ENCODE measurements at places on chromosomes 3 and 15.
A peak's percentile ranks its signal among the peaks of the same experiment; 100 is the strongest.

DNA sequence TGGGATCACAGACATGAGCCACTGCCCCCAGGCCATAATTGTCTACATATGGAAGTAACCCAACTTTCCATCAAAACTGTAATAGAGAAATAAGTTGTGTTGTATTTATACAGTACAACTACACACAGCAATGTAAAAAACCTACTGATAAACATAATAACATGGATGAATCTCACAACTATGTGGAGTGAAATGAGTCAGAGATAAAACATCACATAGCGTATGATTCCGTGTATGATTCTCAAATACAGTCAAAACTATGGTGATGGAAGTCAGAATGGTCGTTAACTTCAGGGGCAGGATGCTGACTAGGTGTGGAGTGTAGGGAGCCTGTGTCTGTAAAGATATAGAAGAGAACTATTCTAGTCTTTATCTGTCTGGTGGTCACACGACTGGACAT is 332.7 kb upstream of the SLCO3A1 start:
- no peak for DNase-seq

- DNase-seq = no peak
These were observed 6.6 kb downstream of the RHO start for GRCh38 chr3:129535075-129535474.

- DNase-seq = no peak
These were observed 5.2 kb upstream of the WNT7A start for GRCh38 chr3:13884851-13885703.

DNA sequence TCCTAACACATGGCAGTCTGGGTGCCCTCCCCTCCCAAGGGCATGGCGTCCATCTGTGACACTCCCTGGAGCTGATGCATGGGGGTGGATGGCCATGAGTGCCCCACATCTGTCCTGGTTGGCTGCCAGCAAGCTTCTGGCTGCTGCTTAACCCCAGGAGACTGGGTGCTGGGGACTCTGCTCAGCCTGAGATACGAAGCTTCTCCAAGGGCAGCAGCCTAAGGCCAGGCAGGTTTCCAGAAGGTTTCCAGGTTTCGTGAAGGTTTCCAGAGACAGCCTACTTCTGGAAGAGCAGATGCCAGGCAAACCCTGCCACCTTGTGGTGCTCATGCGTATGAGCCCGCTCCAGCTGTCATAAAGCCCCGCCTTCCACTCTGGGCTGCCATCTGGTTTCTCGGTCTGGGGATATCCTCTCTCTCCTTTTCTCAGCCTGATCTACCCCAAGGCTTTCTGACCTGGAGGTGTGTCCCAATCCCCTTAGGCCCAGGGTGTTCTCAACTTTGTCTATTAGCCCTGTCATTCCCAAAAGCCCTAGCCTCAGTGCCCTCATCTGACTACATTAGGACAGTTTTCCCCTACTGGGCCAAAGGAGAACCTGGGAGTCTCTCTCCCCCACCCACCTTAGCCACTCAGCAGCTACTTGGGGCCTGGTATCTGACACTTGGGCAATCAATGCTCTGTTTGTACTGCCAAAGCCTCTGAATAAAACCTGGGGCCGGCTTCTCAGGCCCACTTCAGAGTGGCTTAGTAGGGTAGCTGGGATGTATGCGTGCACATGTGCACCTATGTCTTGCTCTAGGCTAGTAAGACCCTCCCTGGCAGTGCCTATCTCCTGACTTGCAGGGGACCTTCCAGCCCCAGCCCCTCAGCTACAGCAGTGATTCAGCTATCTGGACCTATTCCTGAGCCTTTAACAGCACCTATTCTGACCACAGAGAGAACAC is 12.0 kb downstream of the MRPL46 start:
- DNase-seq = no peak

- DNase-seq = no peak
These were observed 24.5 kb upstream of the RTP4 start for GRCh38 chr3:187343670-187344069.

- no peak for DNase-seq
These were observed 25.2 kb downstream of the UBE2E1 start for GRCh38 chr3:23830869-23831484.

- no peak for DNase-seq
These were observed 989 bp upstream of the PPIB start for GRCh38 chr15:64163659-64164362.

GRCh38 chr15:81309647-81310450 is 14.1 kb downstream of the STARD5 start:
- no peak for DNase-seq

GRCh38 chr3:57691411-57692132 is 1.3 kb downstream of the DENND6A start:
- no peak for DNase-seq

DNA sequence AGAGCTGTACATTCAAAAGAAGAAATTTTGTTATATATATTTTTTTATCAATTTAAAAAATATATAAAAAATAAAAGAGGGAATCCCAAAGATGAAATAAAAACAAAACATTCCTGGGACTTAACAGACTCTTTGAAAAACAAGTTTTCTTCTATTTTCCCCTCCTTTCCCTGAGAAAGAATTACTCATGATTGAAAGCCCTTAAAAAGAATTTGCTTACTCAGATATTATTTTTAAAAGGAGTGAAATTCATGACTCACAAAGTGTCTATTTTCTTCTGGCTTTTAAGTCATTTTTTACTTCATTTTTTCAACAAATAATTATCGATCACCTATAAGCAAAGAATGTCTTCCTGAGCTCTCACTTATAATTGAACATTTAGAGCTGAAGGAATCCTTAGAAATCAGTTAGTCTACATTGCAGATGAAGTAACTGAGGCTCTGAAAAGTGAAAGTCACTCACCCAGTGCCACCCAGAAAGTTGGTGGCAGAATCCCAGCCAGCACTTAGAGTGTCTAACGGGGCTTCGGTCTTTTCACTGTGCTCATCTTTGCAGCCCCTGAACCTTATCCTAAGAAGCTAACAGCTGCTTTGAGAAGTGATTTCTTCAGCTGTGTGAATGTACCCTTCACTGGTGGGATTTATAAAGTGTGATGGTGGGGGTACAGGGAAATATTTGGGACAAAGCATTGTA is 42.5 kb upstream of the NUDT16 start:
- DNase-seq = no peak

- DNase-seq = no peak
These were observed 41.3 kb downstream of the TMED3 start for GRCh38 chr15:79352206-79352605.

- DNase-seq = no peak
These were observed 436.0 kb upstream of the TPM1 start for GRCh38 chr15:62606376-62607113.

GRCh38 chr3:186520957-186521842 is 23.0 kb downstream of the CRYGS start:
- no peak for DNase-seq

DNA sequence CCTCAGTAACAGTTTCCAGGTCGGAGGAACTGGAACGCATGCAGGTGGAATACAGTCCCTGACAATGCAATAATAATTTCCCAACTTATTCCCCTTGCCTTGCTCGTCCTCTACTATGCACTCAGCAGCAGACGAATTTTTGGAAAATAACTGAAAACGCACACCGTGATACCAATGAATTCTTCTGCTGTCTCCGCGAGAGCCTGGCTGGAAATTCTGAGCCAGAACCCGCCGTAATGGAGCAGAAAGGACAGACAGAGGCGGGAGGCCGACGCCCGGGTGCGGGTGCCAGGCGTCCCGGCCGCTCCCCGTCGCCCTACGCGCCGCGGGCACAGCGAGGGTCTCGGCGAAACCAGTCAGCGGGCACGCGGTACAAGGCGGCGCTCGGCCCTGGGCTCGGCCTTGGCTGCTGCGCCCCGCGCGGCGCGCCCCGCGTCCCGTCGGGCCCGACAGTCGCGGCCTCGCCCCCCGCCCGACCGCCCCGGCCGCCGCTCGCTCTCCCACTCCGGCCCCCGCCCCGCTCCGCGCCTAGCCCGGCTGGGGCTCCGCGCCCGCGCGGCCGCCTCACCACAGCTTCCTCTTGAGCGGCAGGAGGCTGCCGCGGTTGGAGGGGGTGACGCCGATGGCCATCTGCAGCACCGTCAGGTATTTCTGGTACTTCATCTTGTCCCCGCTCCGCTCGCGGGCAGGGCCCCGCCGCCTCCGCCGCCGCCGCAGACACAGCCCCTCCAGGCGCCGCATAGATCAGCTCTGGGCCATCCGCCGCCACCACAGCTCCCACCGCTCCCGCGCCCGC is 114.5 kb upstream of the GOLGA8J start:
- DNase-seq = no peak

- no peak for DNase-seq
These were observed 21.2 kb downstream of the CADM2 start for GRCh38 chr3:84980011-84980410.

GRCh38 chr3:79161941-79162340 is 605.9 kb downstream of the ROBO1 start:
- DNase-seq = no peak

- no peak for DNase-seq
These were observed 13.2 kb upstream of the THRB start for GRCh38 chr3:24507776-24508422.

DNA sequence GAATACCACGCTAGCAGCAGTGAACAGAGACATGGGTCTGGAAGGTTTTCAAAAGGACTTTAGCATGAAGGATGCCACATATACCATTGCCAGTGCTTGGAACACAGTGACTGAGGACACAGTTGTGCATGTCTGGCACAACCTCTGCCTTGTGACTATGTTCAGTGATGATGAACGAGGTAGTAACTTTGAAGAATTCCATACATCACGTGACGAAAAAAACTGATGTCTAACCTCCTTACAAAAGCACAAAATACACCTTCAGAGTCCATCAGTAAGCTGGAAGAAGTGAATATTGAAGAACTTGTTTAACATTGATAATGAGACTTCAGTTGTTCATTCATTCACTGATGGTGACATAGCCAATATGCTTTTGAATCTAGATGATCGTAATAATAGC is 594.8 kb upstream of the GRM7 start:
- no peak for DNase-seq

- no peak for DNase-seq
These were observed 13.0 kb downstream of the GLB1 start for GRCh38 chr3:33083958-33084357.

DNA sequence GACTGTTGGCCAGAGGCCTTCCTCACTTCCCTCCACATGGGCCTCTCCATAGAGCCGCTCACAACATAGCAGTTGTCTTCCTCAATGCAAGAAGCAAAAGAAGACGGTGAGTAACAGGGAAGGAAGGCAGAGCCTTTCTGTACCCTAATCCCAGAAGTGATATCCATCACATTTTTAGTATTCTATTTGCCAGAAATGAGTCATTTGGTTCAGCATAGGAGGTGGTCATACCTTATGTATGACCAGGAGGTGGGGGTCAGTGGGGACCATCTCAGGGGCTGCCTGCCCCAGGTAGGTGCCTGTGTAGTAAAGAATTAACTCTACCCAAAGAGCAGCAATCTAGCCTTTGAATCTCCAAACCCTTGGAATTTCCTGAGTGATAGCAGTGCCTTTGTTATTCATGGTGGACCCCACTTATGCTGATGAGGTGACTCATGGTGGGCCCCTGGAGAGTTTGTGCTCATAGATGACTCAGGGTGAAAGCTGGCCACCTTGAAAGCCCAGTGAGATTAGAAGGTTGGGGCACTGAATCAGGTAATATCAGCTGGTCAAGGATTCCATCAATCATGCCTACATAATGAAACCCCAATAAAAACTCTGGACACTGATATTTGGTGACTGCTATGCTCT is 323.9 kb upstream of the IGF1R start:
- DNase-seq = no peak

GRCh38 chr3:100073714-100074307 is 40.5 kb downstream of the FILIP1L start:
- no peak for DNase-seq

DNA sequence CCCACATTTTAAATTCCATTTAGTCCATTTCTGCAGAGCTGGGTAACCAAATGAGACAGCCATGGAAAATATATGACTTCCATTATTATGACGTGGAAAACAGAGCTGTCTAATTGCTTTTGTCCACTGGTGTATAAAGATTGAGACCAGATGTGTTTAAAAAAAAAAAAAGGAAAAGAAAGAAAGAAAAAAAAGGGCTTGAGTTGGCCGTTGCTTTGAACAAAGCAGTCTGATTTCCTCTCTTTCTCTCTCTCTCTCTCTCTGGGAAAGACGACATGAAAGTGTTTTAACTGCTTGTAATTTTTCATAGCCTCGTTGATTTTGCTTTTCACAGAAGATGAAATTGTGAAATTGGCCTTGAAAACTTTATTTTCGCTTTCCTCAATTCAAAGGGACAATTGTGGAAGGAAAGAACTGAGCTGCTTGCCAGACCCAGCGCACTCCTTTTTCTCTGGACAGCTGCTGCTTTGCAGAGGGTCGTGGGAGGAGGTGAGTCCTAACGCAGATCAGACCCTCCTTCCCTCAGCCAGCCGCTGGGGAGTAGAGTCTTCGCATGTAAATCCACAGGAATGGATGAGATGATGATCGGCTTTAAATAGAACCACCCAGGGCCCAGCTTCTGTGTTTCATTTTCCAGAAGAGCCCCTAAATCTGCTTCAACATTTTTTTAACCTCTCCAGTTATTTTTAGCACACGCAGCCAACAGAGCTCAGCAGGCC is 42.8 kb upstream of the UBE2E1 start:
- no peak for DNase-seq

- DNase-seq = no peak
These were observed 295.5 kb downstream of the PLOD2 start for GRCh38 chr3:145865399-145866018.

- DNase-seq = no peak
These were observed 87.3 kb upstream of the PRR23E start for GRCh38 chr3:127105587-127105986.

GRCh38 chr3:113277414-113277813 is 66.1 kb downstream of the BOC start:
- DNase-seq = no peak

GRCh38 chr15:39643727-39644126 is 62.8 kb downstream of the THBS1 start:
- no peak for DNase-seq

- DNase-seq = no peak
These were observed 24.0 kb upstream of the SPRED1 start for GRCh38 chr15:38228618-38229017.

- peak; percentile 62 for DNase-seq
These were observed 73.8 kb downstream of the IQSEC1 start for GRCh38 chr3:12999147-13000140.
